MG63 (cell line): ENCODE measurements at places on chromosomes 5 and 9. TPM values are rescaled to one million over a fixed set of nuclear protein-coding genes. Genes with fewer than 3 reads are reported as not detected.

GRCh38 chr5:138180183-138180782 is 1.4 kb downstream of the KIF20A start:
- no peak for DNase-seq

DNA sequence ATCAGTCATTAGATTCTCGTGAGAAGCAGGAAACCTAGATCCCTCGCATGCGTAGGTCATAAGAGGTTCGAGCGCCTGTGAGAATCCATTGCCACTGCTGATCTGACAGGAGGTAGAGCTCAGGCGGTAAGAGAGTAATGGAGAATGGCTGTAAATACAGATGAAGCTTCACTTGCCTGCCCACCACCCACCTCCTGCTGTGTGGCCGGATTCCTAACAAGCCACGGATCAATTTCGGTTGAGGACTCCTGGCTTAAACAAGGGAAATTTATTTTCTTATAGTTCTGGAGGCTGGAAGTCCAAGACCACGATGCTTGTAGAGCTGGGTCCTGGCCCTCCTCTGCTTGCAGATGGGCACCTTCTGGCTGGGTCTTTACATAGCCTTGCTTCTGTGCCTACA is 200.4 kb downstream of the PCSK5 start:
- no peak for DNase-seq

DNA sequence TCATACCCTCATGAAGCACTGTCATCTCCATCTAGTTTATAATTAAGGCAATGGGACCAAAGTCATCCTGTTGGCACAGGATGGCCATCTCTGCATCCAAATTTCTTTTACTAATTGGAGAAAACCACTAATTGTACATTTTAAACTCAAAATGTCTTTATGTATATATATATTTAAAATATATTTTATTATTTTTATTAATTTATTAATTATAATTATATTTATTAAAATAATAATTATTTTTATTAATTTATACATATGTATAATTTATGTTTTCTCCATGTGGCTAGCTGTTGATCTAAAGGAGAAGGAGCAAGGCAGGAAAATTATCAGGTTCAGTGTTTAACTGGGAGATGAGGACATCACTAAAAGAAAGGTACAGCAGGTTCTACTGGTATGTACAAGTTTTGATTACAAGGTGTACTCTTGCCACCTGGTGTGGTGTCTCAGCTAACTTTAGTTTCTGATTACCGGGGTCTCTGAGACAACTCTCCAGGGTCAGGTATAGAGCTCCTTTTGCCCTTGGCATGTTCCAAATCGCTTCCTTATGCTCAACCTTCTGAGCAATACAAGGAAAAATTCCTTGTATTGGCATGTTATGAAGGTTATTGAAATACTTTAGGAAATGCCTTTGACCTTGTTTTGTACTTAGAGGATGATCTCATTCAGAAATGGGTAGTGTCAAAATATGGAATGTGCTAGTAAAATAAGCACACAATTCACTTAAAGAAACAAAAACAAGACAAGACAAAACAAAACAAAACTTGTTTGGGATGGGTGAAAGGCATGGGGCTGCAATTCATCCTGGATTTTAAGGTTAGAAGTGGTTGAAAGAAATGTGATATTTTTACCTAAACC is 79.6 kb downstream of the GHR start:
- no peak for DNase-seq

DNA sequence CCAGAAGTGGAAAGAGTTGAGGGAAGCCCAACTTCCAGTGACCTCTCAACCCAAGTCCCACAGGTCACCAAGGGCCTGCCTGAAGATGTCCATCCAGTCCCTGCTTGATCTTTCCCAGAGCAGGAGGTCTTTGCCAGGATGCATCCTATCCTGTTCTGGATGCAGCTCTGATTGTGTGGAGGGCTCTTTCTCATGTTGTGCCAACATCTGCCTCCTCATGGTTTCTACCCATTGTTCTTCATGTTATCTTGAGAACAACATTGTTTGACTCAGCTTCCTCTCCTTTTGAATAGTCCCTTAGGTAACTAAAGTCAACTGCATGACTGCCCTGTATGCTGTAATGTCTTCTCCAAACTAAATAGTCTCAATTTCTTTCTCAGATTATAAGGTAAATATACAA is 169.3 kb downstream of the CCDC192 start:
- DNase-seq, result no peak

- DNase-seq, result peak; percentile 49
Observed at GRCh38 chr5:6759401-6759800, 46.2 kb downstream of the TENT4A start.

- DNase-seq, result no peak
Observed at GRCh38 chr9:85408494-85408893, 333.3 kb downstream of the AGTPBP1 start.

The C7 gene
- total RNA-seq, result not detected in 2 replicates

The SLC27A6 gene
- total RNA-seq, result 0.10 TPM in 1 of 2 replicates, not detected in the other

The PCDHB7 gene
- 0.46 TPM in 1 of 2 replicates, not detected in the other for total RNA-seq
